ENCODE measurements at places on chromosomes 2 and 18.

- no peak for DNase-seq
These were observed 69.1 kb downstream of the HS6ST1 start for GRCh38 chr2:128249555-128249954.

DNA sequence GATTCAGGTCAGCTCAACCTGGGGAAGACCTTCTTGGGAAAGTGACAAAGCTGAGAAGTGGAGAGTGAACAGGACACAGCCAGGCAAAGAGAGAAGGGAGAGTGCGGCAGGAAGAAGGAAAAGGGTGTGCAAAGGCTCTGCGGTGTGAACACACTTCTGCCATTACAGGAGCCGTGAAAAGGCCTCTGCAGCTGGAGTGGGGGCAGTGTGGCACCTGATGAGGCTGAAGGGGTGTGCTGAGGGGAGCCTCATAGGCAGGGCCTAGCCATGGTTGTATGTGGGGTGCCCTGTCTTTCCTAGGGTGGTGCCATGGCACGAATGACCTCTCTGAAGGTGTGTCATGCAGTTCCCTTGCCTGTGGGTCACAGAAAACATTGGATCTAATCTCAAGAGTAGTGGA, 347.6 kb downstream of the CYRIA start:
- no peak for DNase-seq

DNA sequence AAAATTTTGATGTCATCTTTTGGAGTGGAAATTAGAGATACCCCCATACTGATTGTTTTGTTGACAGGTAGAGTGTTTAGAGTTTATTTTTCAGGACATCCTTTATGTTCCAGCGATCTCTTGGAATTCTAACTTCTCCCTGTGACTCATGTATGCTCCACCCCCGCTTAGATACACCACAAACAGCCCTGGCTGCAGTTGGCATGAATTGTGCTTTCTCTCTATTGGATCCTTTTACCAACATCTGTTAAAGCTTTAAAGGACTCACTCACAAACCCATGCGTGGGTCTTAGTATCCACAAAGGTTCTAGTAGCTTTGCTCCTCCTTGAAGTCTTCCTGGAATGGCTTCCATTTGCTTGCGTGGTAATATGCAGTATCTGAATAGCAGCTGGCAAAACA, 409.5 kb upstream of the POU3F3 start:
- DNase-seq = no peak

- no peak for DNase-seq
These were observed 114.8 kb downstream of the RDH14 start for GRCh38 chr2:18445433-18446320.

- no peak for DNase-seq
These were observed 12.6 kb downstream of the SEH1L start for GRCh38 chr18:12960395-12960794.

GRCh38 chr2:28319118-28320008, 73.3 kb upstream of the FOSL2 start:
- DNase-seq = no peak

GRCh38 chr2:235043762-235044500, 92.1 kb downstream of the SH3BP4 start:
- no peak for DNase-seq

DNA sequence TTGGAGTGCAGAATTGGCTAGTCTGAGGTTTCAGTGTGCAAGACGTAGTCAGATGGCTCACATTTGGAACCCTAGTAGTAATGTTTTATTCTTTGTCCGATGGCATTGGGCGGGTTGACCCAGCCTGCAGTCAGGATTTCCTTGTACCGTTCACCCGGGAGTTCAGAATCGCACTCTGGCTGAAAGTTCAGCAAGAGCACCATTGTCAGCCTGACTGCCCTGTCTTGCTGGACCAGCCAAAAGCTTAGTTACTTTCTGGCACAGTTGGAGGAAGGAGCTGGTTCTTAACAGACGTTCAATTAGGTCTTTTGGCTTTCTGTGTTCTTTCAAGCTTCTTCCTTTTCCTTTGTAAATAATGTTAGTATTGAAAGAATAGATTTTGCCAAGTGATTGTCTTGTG, 18.6 kb downstream of the RMC1 start:
- DNase-seq = no peak

DNA sequence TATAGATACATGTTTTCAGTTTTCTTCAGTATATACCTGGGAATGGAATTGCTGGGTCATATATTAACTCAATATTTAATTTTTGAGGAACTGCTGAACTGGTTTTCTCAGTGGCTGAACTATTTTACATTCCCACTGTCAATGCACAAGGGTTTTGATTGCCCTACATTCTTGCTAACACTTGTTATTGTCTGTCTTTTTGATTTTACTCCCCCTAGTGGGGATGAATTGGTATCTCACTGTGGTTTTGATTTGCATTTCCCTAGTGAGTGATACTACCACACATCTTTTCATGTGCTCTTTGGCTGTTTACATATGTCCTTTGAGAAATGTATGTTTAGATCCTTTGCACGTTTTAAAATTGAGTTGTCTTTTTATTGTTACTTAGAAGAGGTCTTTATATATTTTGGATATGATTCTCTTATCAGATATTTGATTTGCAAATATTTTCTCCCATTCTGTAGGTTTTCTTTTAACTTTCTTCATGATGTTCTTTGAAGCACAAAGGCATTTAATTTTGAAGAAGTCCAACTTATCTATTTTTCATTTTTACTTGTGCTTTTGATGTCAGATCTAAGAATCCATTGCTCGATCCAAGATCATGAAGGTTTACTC, 36.2 kb downstream of the ASB1 start:
- DNase-seq = no peak

GRCh38 chr2:172403402-172403801, 24.0 kb upstream of the ITGA6 start:
- DNase-seq = no peak

GRCh38 chr2:240750409-240750808, 58.7 kb downstream of the AQP12A start:
- DNase-seq = no peak

DNA sequence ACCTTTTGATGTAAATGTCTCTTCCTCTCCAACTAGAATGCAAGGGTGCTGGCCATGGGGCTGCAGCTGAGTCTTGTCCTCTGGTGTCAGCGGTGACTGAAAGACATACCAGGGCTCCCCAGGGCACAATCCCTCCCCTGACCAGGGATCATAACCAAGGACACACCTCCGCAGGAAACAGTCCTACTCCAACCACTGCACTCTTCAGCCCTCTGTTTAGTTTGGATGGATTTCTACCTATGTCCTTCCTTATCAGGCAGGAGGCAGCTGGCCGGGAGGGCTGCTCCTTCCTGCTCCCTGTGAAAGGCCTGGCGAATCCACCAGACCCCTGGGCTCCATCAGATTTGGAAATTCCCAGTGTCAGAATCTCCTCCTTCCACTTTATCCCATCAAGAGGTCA, 185.2 kb upstream of the ID2 start:
- no peak for DNase-seq

GRCh38 chr18:9867071-9867594, 18.6 kb upstream of the TXNDC2 start:
- DNase-seq = no peak

DNA sequence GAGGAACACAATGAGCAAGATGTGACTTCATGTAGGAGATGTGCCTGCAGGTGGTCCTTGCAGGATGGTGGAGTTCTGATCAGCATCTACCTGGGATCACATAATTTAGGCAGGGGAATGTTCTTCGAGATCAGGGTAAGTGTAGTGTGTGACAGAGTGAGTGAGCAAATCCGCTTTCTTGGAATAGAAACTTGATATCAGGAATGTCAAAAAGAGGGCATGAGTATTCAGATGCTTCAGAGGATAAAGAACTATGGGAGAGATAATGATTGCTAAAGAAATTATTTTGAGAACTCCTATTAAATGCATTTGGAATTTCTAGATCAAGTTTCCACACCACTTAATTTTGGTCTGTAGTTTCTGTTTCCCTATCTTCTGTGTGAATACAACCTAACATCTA, 463.6 kb upstream of the SLC14A2 start:
- DNase-seq = no peak

DNA sequence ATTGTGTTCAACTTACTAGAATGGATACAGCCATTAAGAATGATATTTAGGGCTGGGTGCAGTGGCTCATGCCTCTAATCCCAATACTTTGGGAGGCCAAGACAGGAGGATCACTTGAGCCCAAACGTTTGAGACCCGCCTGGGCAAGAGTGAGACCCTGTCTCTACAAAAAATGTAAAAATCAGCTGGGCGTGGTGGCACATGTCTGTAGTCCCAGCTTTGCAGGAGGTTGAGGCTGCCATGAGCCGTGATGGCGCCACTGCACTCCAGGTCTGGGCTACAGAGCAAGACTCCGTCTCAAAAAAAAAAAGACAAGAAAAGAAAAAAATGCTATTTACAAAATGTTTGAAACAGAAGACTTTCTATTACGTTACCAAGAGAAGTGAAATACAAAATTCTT, 30.0 kb downstream of the REEP1 start:
- DNase-seq = no peak

- no peak for DNase-seq
These were observed 12.7 kb upstream of the PAX3 start for GRCh38 chr2:222311319-222311977.

GRCh38 chr2:58428096-58429013, 187.2 kb upstream of the FANCL start:
- DNase-seq = no peak

GRCh38 chr2:161938335-161938734, 135.7 kb downstream of the DPP4 start:
- no peak for DNase-seq

- no peak for DNase-seq
These were observed 15.9 kb upstream of the TMEM214 start for GRCh38 chr2:27016801-27017325.

DNA sequence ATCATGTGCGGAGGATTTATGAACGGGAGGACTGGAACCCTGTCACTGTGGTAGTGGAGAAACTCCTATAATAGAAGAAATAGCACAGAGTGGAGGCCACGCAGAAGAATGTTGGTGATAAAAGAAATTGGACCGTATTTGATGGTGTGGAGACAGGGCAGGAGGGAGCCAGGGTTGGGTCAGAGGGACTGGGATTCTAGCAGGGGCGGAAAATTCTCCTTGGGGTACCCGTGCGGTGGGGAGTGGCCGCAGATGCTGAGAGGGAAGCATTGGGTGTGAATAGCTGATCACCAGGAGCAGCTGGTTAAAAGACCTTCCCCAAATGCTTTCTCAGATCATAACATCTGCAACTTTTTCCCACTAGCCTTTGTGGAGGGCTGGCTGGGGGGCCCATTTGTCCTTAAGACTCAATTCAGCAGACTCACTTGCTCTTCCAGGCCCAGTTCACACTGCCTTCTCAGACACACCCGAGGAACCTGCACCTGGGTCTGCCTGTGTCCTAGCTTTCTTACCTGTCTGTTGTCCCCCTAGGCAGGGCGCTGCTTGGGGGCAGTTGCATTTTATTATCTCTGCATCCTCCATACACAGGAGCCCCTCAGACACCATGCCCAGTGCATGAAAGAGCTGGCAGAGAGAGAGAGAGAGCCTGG, 7.1 kb downstream of the SH3BP4 start:
- DNase-seq = no peak

DNA sequence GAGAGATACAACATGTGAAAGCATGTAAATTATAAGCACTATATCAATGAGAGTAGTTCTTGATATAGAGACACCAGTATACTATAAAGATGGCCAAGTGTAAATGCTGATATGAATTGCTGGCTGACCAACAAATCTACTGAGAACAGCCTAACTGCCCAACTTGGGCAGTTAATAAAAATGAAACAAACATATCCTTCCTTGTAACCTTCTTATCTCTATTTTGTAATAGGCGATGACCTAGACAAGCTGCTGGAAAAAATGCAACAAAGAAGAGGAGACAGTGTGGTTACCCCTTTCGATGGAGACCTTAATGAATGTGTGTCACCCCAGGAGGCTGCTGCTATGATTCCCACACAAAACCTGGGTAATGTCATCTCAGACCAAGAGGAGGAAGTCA, 148.7 kb downstream of the ESCO1 start:
- no peak for DNase-seq

DNA sequence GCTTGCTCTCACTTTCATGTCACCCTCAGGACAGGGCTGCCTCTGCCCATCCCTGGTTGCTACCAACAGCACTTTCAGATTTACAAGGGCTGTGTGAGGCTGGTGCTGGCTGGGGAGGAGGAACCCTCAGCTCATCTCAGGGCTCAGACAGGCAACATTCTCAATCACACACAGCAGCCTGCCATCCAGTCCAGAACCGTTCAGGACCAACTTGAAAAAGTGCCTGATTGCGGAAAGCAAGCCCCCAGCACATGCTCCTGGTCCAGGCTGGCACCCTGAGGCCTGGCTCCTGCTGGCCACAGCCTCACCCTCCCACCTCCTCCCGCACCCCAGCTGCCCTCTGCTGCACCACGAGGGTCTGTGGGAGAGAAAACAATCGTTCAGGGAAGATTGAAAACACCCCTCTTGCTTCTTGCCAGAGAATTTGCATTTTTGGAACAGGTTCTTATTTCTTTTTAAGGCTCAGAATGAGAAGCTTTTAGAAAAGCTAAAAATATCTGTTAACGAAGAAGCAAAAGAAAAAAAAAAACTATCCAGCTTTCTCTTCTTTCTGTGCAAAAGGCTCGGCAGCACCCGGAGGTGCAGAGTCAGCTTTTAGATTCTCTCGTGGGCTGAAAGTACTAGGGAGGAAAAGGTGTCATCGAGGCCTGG, 403.8 kb upstream of the ID2 start:
- DNase-seq = no peak

- DNase-seq = no peak
These were observed 9.3 kb downstream of the RMC1 start for GRCh38 chr18:23512641-23513040.

- DNase-seq = no peak
These were observed 36.3 kb downstream of the YWHAQ start for GRCh38 chr2:9594366-9595054.

DNA sequence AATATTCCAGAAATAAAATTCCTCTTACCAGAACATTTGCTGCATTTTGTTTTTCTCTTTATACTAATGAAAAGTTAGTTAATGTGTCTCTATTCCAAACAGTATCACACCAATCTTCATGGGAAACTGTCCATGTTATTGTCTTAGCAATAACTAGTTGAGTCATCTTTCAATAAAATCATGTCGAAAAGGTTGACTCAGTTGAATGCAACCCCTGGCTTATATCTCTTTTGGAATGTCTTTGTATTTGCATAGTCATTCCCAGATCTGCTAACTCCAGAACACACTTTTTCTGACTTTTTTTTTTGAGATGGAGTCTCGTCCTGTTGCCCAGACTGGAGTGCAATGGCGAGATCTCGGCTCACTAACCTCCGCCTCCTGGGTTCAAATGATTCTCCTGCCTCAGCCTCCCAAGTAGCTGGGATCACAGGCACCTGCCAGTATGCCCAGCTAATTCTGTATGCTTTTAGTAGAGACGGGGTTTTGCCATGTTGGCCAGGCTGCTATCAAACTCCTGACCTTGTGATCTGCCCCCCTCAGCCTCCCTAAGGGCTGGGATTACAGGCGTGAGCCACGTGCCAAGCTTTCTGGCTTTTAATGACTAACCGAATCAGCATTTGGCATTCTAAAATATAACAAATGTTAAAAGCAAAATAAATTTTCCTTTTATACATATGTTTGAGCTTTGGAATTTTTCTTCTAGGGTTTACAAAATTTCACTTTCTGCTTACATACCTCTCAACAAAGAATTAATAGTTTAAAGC, 133.2 kb upstream of the GULP1 start:
- no peak for DNase-seq

- DNase-seq = no peak
These were observed 19.2 kb downstream of the FANCL start for GRCh38 chr2:58221909-58222308.

GRCh38 chr18:75422341-75422910, 5.1 kb downstream of the SMIM21 start:
- DNase-seq = no peak

- DNase-seq = no peak
These were observed 291.1 kb downstream of the SLC8A1 start for GRCh38 chr2:40160751-40161218.
